ENCODE measurements at places on chromosomes 16 and 17. TPM values are rescaled to one million over a fixed set of nuclear protein-coding genes. Genes with fewer than 3 reads are reported as not detected.

FGF11 gene
- 7.9 TPM for total RNA-seq

AATK gene
- total RNA-seq, result 0.70 TPM

ABAT gene
- 2.9 TPM for total RNA-seq

TBC1D26 gene
- not detected for total RNA-seq

KRTAP3-2 gene
- not detected for total RNA-seq

HES7 gene
- not detected for total RNA-seq

ABCA9 gene
- 6.0 TPM for total RNA-seq

PDE6G gene
- total RNA-seq, result not detected

TBC1D3G gene
- total RNA-seq, result not detected

CD300C gene
- total RNA-seq, result 0.42 TPM

KRTAP4-1 gene
- total RNA-seq, result not detected

ORMDL3 gene
- total RNA-seq, result 29.3 TPM

COQ7 gene
- 5.6 TPM for total RNA-seq

TRIM25 gene
- 38.6 TPM for total RNA-seq

ST6GALNAC2 gene
- 23.5 TPM for total RNA-seq

TBC1D3B gene
- 9.4 TPM for total RNA-seq

GAST gene
- not detected for total RNA-seq

GPR139 gene
- not detected for total RNA-seq

RAP1GAP2 gene
- total RNA-seq, result 4.9 TPM

B4GALNT2 gene
- total RNA-seq, result 0.04 TPM

ITGAD gene
- total RNA-seq, result not detected

ACSM2A gene
- not detected for total RNA-seq

DNAI2 gene
- not detected for total RNA-seq

CTRB2 gene
- total RNA-seq, result not detected

SLFN11 gene
- total RNA-seq, result 8.9 TPM

RND2 gene
- 0.53 TPM for total RNA-seq

NLRP1 gene
- total RNA-seq, result 16.8 TPM

All from esophagus squamous epithelium (tissue), 5 donors.